ENCODE measurements at places on chromosomes 11 and 22. TPM values are rescaled to one million over a fixed set of nuclear protein-coding genes. Genes with fewer than 3 reads are reported as not detected.

DNA sequence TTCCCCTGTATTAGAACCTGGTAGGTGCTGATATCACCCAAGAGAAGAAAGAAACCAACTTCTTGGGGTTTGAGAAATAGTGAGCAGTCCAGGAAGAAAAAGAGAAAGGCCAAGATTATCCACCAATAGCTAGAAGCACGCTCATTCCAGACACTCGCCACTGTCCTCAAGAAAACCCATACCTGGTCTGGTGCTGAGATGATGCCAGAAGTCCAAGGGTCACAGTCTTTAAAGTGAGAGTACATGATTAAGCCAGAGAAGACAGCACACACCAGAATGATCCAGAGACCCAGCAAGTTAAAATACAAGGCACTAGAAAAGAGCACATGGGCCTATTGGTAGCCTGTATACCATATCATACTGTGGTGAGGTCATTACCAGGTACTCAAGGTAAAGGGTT lies 23.6 kb downstream of the SLC5A12 start:
- DNase-seq: no peak

- no peak for DNase-seq
These were observed 685.9 kb downstream of the BRD1 start for GRCh38 chr22:49141761-49142160.

The ART1 gene
- 0.38 TPM for polyA plus RNA-seq

GRCh38 chr22:25080855-25081254 lies 118.8 kb upstream of the CRYBB3 start:
- no peak for DNase-seq

GRCh38 chr22:38172832-38173640 lies 8.6 kb downstream of the PLA2G6 start:
- no peak for DNase-seq

- no peak for DNase-seq
These were observed 24.7 kb downstream of the TUB start for GRCh38 chr11:8105666-8106065.

Measured in left kidney (tissue), 8 donors.